ENCODE measurements at places on chromosomes 4 and X.
A peak's percentile ranks its signal among the peaks of the same experiment; 100 is the strongest.

DNA sequence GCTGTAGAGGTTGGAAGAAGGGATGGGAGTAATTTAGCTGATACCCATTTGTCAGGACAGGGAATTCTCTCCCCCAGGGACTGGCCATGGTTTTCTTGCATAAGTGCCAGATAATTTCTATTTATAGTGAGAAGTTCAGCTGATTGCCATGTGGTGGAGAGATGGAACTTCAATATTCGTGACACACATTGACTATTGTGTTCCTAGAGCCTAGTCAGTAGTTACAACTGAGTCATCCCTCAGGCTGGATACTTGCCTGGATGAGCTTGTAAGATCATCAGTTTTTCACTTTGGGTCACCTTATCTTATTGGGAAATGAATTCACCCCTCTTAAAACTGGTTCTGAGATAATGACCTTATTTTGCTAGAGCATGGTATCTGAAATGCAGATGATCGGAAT lies 32.2 kb downstream of the CFAP299 start:
- DNase-seq: no peak

GRCh38 chr4:89586864-89587263 lies 250.1 kb downstream of the SNCA start:
- DNase-seq: peak; percentile 43

DNA sequence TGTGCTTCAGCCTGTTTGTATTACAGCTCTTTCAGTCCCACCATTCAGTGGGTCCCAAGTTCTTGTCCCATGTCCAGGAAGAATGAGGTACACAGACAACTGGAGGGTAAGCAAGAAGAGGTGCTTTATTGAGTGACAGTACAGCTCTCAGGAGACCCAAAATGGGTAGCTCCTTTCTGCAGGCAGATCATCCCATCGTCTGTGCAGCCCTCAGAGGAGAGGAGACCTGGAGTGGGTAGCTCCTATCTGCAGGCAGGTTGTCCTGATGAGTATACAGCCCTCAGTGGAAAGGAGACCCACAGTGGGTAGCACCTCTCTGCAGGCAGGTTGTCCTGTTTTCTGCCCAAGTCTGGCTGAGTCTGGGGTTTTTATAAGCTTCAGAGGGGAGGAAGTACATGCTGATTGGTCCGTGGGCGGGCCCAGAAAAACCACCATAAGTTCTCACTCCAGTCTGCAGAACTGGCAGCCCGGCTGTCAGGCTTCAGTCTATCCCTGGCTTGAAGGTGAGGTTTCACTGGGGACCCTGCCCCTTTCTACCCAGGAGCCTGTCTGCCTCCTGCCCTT lies 18.0 kb downstream of the GRK4 start:
- DNase-seq: peak; percentile 42

GRCh38 chr4:153546280-153546679 lies 80.1 kb downstream of the TMEM131L start:
- DNase-seq: no peak

GRCh38 chr4:139665690-139666529 lies at the start of gene MGST2:
Gene MGST2 (plus strand): TSS chr4:139665819. CDS start chr4:139666020, 201 bp downstream.
- peak; percentile 79 for DNase-seq

- no peak for DNase-seq
These were observed 2.2 kb downstream of the TMEM156 start for GRCh38 chr4:39029752-39030694.

GRCh38 chr4:18980516-18981233 lies 959.1 kb upstream of the LCORL start:
- no peak for DNase-seq

- DNase-seq: no peak
These were observed 101.9 kb downstream of the MAB21L2 start for GRCh38 chr4:150683775-150684350.

- DNase-seq: no peak
These were observed 16.4 kb downstream of the GPR143 start for GRCh38 chrX:9749146-9749692.

DNA sequence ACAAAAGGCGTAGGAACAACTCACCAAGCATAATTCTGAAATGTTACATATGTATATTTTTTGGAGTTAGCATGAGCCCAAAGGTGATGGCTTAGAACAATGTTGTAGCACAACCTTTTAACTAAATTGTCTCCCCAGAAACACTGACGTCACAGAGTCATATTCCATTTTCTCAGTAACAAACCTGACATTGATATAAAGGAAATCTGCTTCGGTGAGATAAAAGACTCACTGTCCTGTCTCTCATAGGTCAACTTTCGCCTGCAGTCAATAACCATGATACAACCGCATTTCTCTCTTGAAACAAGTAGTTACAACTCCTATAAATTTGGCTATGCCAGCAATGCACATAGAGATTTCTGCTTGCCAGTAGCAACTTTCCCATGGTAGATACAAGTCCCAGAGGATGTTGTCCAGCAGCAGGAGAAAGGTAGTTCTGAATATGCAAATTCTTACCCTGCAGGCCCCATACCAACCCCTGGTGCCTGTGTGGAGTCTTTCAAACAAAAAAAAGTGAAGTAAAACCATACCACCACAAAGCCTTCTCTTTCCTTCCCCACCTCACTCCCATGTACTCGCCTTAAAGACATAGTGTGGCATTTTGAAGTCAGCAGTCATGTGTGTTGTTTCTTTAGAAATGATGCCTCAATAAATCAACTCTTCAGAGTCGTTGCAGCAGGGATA lies 47.9 kb downstream of the MTM1 start:
- no peak for DNase-seq

DNA sequence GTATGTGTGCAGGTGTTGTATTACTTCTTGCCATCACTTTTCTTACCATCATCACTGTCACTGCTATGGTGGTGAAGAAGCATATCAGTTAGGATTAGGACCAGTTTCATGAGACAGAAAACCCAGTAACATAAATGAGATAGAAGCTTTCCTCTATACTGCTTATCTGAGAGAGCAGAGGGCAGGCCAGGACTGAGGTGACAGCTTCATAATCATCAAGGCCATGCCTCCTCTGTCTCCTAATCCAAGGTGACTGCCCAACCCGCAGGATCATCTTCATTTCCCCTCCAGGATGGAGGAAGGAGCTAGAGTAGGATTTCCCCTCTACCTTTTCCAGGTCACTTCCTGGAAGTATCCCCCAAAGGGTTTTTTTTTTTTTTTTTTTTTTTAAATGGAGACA lies 35.4 kb downstream of the TMEM131L start:
- no peak for DNase-seq

DNA sequence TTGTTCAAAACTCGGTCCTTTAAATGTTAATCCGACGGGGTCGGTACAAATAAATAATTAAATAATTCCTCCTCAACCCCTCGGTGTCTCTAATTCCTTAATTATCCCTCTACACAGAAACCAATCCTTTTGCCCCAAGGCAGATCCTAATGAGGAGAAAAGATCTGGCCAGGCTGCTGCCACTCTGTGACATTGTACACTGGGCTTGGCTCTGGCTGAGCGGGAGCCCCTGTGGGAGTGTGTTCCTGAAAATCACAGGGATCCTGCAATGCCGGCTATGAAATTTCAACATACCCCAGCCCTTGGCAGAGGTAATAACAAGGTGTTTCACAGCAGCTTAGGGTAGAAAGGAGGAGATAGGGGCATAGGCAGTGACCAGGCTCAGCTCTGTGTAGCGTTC lies 96.0 kb downstream of the DHRSX start:
- DNase-seq: no peak

- no peak for DNase-seq
These were observed 258.6 kb downstream of the FAM133A start for GRCh38 chrX:93932471-93933220.

- DNase-seq: no peak
These were observed 2.3 kb upstream of the MAB21L2 start for GRCh38 chr4:150579551-150580234.

DNA sequence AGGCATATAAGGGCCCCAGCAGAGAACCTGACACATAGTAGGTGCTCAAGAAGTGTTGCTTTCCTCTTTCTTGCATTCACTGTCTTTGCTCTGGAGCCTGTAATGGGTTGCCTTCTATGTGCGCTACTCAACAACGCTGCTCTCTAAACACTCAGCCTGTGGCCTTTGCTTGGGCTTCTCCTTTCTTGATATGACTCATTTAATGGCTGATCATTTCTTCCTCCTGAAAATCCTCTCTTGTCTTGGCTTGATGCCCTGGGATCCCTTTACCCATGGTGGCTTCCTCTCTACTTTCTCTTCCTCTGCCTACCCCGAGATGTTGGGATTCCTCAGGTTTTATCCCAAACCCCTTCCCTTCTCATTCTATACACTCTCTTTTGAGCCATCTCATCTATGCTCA lies 19.9 kb upstream of the PJA1 start:
- DNase-seq: no peak

GRCh38 chr4:187321711-187322110 lies 598.1 kb upstream of the FAT1 start:
- DNase-seq: no peak

DNA sequence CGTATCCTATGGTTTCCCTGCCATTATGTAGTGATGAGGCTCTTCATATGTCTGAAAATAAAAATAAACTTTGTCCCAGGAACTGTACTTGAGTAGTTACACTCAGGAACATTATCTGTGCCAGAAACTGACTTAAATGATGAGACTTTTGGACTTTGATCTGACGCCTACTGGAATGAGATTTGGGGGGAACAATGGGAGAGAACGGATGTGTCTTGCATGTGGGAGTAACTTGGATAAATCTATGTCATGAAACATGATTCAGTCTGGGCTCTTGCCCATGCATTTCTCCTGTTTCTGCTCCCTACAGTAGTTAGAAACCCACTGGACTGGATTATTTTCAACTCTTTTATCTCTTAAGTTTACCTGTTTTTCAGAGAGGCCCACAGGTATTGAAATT lies 2351.4 kb downstream of the PCDH7 start:
- no peak for DNase-seq

GRCh38 chr4:5527211-5527610 lies 181.1 kb downstream of the EVC2 start:
- DNase-seq: no peak

DNA sequence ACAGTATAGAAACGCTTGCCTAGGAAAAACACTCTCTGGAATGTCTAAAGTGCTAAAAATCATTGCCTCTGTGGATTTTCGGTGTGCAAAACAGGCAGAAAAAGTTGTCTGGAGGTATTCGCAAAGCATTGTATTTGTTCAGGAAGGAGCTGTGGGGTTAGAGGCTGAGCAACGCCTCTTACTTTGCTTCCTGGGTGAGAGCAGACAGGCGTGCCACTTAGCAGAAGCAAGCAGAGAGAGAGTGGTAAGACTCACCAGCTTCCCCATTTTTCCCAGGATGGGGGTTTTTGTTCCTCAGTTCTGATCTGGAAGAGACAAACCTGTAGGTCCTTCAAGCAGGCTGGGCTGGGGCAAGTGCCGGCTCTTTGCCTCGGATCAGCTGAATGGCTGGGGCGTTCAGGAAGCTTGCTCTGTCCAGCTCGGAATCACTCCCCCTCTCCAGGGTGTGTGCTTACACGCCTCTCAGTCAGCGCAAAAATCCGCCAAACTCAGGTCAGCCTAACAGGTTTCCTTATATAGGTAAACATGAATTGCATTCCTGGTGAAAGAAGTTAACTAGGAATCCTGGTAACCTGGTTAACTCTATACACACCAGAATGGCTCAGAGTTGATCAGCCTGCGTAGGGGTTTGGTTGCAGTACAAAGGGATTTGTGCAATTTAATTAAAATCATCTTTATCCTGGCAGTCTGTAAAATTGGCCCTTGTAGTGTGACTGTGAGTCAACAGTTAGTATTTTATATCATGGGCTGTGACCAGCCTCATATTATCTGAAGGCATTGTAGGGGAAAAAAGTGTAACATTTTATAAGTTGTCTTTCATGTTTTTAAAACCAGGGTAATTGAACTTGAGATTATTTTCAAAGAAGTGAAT lies 213.1 kb upstream of the MID1 start:
- DNase-seq: peak; percentile 5

DNA sequence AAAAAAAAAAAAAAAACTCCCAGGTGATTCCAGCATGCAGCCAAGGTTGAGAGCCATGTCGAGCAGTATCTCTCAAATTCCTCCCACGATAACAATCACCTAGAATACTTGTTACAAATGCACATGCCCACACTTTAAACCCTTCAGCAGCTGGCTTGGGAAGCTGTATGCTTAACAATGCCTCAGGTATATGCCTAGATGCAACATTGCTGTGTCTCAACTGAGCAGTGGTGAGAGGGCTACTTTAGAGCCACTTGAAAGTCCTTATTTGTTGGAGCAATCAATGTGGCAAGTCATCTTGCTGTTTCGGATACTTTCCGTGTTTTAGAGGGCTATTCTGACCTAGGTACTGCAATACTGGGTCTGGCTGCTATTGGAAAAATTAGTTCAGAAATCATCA lies 487.4 kb downstream of the INPP4B start:
- no peak for DNase-seq

DNA sequence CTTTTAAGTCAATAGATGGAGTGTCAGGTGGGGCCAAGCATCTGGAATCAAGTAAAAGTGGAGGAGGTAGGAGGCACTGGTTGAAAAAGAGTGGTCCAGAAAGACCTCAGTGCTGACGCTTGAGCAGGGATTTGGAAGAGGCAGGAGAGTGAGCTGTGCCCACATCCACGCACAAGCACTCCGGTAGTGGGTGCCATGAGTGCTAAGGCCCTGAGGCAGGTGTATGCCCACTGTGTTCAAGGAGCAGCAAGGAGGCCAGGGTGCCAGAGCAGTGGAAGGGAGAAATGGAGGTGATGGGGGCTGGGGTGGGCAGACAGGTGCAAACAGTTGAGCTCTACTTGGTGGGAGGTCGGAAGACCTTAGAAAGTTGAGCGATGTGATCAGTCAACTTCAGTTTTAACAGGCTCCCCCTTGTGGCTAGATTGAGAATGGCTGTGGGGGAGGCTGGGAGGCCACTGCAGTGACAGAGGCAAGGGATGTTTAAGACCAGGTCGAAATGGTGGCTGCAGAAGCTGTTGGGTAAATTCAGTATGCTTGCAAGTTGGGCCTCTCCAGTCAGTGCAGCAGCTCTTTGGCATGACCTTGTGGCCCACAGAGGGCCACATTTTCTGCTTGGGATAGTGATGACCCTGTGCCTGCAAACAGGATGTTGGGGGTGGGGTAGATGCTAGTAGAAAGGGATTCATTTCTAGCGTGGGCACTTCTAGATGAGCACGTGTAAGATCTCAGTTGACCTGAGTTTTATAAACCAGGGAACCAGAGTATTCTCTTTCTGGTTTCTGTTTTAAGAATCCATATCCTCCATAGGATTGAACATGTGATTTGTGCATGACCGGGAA lies 12.7 kb downstream of the TKTL1 start:
- peak; percentile 79 for DNase-seq

GRCh38 chr4:3777669-3778068 lies 11.5 kb downstream of the ADRA2C start:
- DNase-seq: no peak

- peak; percentile 18 for DNase-seq
These were observed 531.8 kb downstream of the GLUD2 start for GRCh38 chrX:121579016-121579760.

GRCh38 chr4:24978291-24979075 lies 52.3 kb downstream of the LGI2 start:
- peak; percentile 81 for DNase-seq

Data from suppressor macrophage (primary cell).